AG09309 (cell line): ENCODE measurements at places on chromosomes 2 and 18.

DNA sequence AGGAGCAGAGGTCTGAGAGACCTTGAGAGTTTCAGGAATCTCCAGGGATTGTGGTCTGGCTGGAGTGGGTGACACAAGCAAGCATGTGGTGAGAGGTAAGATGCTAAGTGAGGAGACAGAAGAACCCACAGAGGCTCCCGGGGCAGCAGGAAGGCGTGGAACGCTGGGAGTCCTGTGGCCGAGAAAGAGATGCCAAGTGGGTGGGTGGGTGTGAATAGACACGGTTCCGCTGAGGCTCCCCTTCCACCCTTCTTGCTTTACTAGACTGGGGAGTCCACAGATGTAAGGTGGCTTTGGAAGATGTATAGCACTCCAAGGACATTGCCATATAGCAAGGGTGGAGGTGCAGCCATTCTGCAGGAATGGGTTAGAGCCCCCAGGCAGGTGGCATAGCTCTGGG is 4.2 kb downstream of the TEX51 start:
- no peak for DNase-seq

DNA sequence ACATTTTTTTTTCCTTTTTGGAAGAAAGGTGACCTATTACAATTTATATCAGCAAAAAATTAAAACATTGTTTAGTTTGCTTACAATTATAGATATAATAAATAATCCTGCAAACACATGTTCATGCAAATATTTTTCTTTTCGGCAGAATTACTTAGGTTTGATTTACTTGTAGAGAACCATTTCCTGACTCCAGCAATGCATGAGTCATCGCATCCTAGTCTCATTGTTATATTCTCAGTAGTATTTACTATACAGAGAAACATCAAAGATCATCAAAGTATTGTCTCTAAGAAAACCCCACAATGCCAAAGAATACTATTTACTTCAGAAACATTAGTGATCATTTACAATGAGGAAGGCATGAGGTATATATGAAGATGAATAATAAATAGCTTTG is 40.4 kb upstream of the MTIF2 start:
- peak; percentile 20 for DNase-seq

- DNase-seq = no peak
These were observed 334.6 kb upstream of the MGAT5 start for GRCh38 chr2:133919285-133919684.

- DNase-seq = no peak
These were observed 71.2 kb downstream of the PLB1 start for GRCh38 chr2:28567061-28567471.

GRCh38 chr18:76656925-76657827 is 162.1 kb upstream of the ZNF516 start:
- DNase-seq = no peak

DNA sequence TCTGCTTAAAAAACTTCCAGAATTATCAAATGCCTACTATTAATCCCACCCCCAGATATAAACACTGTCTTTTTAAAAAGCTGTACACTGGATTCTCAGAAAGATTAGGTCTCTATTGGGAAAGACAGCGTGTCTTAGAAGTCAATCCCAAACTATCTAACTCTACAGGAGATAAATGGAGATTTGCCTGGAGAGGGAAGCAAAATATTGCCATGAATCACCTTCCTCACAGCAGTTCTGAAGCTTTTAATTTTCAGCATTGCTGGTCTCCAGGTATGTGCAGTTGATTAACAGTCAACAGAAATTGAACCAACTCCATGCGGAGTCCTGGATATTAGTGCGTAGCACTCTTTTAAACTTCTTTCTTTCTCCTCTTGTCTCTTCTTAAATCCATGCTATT is 122.2 kb downstream of the DSC3 start:
- no peak for DNase-seq

DNA sequence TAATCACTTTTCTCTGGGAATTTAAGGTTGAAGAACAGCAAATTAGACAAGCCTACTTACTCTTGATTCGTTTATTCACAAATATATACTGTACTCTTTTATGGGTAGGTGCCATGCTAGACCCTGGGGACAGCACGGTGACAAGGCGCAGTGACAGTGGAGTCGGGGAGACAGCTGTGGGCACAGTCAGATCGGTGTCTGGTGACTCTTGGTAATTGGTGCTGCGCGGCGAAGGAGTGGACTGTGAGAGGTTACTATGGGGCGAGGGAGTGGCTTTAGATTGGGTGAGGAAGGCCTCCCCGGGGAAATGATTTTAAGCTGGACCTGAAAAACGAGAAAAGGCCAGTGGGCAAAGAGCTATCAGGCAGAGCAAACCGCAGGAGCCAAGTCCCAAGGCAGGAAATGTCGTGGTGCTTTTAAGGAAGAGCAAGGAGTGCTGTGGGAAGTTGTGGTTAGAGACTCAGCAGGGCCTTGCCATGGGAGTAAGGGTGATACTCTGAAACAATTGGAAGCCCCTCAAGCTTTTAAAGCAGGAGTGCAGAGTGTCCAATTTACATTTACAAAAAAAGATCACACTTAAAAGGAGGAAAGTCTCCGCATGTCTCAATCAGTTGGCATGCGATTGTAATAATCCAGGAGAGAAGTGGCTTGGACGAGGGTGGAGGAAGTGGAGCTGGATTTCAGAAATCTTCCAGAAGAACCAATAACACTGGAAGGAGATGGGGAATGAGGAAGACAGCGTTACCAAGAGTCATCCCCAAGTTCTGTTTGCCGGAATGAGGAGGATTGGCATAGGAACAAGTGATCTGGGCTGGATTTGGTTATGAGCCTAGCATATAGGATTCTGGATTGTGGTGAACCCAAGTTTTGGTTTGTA is 36.1 kb upstream of the TXNDC2 start:
- DNase-seq = no peak

- no peak for DNase-seq
These were observed 1186.8 kb upstream of the CELF4 start for GRCh38 chr18:38752430-38752829.

DNA sequence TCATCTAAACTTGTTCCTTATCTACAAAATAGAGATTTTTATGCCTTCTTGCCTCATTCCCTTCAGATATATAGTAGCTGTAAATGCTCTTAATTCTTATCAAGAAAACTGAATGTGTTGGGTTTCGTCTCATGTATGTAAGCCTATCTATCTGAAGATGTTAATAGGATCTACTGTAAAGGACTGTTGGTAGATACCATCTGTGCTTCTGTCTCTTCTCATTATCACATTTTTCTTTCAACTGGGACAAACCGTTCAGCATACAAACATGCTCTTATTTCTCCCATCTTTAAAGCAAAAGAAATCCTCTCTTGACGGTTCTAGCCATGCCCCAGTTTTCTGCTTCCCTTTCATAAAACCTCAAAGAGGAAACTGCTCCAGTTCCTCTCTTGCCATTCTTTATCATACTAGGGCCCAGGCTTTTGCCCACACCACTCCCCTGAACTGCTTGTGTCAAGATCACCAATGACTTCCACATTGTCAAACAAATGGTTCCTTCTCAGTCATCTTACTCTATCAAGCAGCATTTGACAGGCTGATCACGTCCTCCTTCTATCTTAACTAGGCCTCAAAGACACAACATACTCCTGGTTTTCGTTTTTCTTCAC is 88.7 kb downstream of the ARHGEF33 start:
- DNase-seq = no peak

DNA sequence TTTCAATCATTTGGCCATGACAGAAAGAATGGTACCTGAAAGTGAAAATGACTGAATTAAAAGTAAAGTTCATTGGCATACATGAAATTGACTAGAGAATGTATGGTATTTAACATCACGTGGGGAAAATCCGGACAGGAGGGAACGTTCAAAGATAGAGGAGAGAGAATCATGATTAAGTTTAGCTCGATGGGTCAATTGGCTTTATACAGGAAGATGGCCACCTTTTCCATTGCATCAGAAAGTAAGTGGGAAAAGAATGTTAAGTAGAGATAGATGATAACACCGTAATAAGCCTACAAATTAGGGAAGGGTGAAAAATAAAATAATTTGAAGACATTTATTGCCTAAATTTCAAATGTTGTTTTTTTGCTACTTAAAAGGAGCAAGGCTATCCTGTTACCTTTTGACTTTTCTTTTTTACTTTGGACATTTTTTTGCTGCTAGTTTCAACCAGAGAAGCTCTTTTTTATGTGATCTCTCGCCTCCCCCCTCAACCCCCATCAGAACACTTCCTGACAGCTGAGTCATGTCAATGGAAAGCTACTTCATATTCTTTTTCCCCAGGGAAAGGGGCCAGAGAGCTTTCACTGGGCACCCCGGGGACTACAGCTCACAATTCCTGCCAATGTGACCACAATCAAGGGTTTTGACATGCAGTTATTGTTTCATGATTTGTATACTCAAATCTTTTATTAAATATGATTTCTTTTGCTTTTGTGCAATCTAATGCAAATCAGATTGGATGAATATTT is 767 bp upstream of the CCDC102B start:
- DNase-seq = peak; percentile 75

GRCh38 chr2:202638721-202639120 is 4.0 kb downstream of the FAM117B start:
- no peak for DNase-seq
